ENCODE measurements at places on chromosomes 11 and 22.

GRCh38 chr11:94563176-94563847 lies 3.9 kb upstream of the PIWIL4 start:
- peak; percentile 77 for DNase-seq

- DNase-seq = no peak
These were observed 72.7 kb upstream of the PPP6R3 start for GRCh38 chr11:68387840-68388239.

DNA sequence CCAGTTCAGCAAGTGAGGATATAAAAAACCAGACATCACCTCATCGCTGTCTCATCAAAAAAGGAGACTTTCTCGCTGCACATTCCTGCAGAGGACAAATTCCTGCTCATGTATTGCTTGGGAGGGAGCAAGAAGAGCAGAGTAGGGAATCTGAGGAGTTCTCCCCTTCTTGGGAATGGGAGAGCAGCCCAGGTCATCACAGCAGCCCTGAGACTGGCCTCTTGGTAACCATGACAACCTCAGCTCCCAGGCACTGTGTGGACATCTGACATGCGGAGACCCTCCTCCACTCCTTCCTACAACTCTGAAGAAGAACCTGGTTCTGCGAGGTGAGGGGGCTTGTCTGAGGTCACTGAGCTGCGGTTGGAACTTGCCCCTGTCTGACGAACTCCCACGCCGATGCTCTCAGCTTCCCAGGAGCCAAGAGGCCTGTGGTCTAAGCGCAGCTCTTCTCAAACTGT lies 17.9 kb downstream of the RFPL1 start:
- DNase-seq = peak; percentile 86

- DNase-seq = no peak
These were observed 72.6 kb downstream of the USP35 start for GRCh38 chr11:78261367-78261766.

- DNase-seq = peak; percentile 71
These were observed 26.4 kb downstream of the LRFN4 start for GRCh38 chr11:66883016-66883965.

DNA sequence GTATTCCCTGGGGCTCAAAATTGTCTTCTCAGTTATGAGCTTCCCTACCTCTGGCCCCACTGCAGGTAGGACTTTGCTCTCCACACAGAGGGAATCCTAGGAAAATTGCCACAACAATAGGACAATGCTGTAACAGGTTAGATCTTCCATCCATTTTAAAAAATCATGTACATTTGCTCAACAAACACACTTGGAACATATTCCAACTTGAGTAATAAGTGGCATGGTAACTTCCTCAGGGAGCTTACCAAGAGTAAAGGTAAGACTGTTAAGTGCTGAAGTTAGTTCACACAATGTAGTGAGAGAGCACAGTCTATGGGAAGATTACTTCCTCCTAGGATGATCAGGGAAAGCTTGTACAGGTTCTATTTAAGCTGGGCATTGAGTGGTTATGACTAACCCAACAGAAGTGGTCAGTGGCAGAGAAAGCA lies 78.9 kb upstream of the BIRC3 start:
- DNase-seq = no peak

DNA sequence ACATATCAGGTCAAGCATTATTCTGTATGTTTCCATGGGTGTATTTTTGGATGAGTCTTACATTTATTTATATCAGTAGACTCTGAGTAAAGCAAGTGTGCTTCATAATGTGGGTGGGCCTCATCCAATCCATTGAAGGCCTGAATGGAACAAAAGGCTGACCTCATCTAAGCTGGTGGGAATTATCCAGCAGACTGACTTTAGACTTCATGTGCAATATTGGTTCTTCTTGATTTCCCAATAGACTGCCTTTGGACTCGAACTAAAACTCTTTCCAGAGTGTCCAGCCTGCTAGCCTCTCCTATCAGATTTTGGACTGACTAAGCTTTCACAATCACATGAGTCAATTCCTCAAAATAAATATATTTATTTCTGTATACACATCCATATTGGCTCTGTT lies 116.2 kb downstream of the KIF18A start:
- no peak for DNase-seq

DNA sequence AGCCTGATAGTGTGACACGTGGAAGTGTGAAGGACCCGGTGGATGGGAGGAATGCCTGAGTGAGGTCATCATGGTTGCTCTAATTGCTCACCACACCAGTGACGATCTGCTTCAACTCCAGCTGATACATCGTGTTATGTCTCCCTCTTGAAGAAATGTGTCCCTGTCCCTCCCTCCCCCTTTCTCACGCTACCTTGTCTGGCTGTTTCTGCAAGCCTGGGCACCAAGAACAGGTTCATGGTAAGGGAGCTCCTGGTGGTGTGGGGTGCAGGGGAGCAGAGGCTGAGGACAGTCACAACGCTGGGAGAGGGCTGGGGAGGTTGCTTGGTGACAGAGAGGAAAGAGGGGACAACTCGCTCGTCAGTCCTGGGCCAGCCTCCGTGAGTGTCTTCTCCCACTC lies 413.4 kb downstream of the SOX6 start:
- no peak for DNase-seq

- peak; percentile 97 for DNase-seq
These were observed 89.2 kb upstream of the CRTAM start for GRCh38 chr11:122749005-122749687.

GRCh38 chr22:38413085-38414008 lies 41.7 kb downstream of the KCNJ4 start:
- DNase-seq = no peak

- DNase-seq = no peak
These were observed 1461.6 kb downstream of the BRD1 start for GRCh38 chr22:48366056-48366455.

DNA sequence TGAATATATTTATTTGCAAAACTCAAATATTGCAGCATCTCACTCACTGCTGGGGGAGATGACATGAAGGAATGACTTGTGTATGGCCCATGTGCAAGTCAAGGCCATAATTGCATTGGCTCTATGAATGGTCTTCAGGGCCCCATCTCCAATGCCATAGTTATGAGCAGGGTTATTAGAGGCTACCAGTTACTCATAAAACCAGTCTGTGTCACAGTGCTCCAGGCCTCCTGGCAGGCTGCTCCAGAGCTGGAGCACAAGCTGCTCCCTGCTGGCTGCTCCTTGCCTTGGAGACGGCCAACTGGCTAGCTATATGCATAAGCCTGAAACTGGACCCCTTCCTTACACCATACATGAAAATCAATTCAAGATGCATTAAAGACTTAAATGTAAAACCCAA lies 145.7 kb downstream of the TRPC6 start:
- no peak for DNase-seq

DNA sequence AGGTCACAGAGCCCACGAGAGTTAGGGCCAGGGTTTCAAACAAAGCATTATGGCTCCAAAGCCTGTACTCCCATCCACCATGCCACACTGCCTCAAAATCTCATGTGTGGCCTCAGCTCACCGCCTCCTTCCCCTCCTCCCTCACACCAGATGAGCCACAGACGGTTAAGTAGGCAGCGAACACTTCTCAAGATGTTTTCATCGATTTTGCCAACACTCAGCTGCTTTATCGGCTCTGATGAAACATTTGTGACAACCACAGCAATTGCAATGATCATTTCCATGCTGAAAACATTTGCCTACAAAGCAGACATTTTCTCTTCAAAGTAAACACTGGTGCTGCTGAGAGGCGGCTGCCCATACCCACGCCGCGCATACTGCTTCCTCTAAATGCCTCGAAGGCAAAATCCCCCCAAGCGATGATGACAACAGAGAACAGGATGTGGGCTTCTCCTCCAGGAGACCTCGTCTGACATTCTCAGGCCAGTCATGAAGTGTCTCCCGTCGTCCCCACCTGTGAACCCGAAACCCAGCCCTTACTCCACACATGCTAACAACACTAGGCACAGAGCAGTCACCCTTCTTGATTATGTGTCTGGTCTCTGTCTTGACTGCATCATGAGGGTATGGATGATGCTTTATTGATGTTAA lies 599.2 kb downstream of the SOX6 start:
- DNase-seq = no peak

DNA sequence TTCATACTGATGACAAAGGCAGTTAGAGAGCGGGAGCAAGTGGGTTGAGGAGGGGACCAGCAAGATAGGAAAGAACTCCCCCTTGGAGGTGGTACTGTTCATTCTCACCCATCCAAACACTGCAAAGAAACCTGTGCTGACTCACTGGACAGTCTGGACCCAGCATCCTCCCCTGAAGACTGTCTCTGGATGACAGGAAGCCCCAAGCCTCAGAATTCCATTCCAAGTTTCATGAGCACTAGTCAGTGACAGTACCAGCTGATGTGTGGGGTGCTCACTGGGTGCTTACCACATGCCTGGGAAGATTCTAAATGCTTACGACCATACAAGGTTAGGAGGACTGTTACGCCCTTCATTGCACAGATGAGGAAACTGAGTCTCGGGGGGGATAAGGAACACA lies 160.9 kb downstream of the IGLL1 start:
- no peak for DNase-seq

DNA sequence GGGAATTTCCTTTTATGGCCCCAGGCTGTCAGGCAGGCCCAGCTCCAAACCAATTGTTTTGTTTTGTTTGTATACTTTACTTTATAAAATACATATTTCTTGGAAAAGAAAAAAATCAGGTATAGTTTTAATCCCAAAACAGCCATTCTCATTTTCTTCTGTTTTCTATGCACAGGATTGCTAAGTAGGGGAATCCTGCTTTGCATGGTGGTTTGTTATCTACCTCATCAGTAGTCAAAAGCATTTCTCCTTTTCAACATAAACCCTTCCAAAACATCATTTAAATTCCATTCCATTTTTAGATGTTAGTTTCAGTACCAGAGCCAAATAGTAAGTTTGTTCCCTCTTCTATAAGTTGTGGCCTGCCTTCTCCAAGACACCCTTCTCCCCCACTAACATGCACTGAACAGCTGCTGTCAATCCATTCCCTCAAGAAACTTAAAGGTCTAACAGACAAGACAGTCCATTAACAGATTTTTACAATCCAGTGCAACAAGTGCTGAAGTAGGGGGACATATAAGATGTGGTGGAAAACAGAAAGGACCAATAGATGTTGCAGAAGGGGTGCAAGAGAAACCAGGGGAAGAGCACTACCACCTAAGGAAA lies 3.7 kb downstream of the ILK start:
- DNase-seq = peak; percentile 65

DNA sequence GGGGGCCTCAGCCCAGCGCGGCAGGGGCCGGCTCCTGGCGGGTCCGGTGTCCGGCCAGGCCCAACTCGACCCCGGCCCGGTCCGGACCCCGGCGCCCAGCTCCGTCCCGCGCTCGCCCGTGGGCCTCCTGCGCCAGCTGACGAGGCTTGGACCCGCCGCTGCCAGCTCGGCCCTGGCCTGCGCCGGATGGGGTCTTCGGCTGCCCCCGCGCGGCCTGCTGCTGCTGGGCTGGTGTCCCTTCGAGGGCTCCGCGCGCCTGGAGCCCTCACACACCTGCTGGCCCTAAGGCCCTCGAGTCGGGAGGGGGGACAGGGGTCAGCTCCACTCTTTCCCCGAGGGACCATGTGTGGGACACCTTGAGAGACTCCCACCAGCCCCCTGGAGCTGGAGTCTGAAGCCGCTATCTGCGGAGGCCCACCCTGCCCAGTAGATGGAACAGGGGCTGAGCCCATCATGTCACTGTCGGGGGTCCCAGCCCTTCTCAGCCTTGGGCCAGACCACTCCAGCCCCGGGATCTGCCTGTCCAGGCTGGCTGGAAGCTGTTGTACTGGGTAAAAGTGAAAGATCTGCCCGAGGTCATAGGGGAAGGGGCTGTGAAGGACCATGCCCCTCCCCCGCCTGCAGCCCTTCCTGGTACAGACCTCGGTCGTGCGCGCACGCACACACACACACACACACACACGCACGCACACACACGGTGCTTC lies 768 bp upstream of the CDKN1C start:
- peak; percentile 42 for DNase-seq

DNA sequence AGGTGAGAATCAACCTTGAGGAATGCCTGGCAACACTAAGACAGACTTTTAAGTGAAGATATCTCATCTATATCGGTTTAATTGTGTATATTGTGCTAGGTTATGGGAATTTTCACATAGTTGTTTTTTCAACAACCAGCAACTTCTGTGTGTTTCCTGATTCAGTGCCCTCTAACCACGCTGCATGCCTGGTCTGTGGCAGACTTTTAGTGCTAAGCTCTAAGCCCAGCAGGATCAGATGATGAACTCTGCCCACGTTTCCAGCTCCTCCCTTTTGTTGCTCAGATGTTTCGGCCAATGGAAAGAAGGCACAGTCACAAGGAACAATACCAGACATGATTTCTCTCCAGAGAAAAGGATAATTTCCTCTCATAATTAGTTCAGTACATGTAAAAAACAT lies 1.4 kb upstream of the VWA5A start:
- DNase-seq = no peak

GRCh38 chr11:78595436-78596130 lies 20.9 kb upstream of the NARS2 start:
- peak; percentile 41 for DNase-seq

DNA sequence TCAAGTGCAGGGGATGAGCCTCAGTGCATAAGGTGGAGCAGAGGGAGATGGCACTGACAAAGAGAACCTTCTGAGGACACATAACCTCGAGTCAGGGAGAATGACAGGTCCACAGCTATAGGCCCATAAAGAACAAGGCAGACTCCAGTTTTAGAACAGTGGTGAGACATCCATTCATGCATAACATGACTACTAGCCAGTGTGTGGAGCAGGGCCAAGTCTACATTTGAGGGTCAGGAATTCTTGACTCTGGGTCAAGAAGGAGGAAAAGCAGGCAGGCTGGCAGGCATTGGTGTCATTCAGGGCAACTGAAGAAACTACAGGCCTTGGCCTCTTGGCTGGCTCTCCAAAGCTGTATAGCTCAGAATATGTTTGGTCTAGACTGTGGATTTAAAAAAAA lies 54.9 kb downstream of the MTNR1B start:
- peak; percentile 32 for DNase-seq

- DNase-seq = no peak
These were observed 63.6 kb upstream of the FAM181B start for GRCh38 chr11:82796998-82797961.

- peak; percentile 14 for DNase-seq
These were observed 38.7 kb upstream of the TSKU start for GRCh38 chr11:76744186-76745043.

DNA sequence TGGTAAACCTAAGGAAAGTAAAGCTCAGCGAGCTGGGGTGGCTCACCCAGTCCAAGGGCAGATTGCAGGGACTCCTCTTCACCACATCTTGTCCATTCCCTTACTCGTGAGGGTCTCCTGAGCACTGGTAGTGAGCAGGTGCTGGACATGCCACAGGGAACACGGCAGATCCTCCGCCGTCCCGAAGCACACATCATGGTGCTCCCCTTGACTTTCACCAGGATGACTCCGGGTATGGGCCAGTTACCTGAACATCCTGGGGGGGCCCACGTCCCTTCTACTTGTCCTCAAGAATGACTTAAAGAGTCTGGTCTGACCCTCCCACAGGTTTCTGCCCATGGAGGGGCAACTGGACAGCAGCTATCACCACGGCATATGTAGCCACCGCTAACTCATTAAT lies 8.0 kb upstream of the SF1 start:
- DNase-seq = no peak

GRCh38 chr11:85182441-85183387 lies 444.4 kb downstream of the DLG2 start:
- peak; percentile 75 for DNase-seq

- no peak for DNase-seq
These were observed 14.8 kb downstream of the FRMD8 start for GRCh38 chr11:65401073-65401802.

GRCh38 chr11:72686639-72687220 lies 12.5 kb upstream of the PDE2A start:
- no peak for DNase-seq
